Cardiac muscle cell (in vitro differentiated cells and primary cell): ENCODE measurements at places on chromosomes 5 and 9. TPM values are rescaled to one million over a fixed set of nuclear protein-coding genes. Genes with fewer than 3 reads are reported as not detected.

Gene WDR31
- polyA plus RNA-seq, result 5.4 and 8.8 TPM in 2 replicates

DNA sequence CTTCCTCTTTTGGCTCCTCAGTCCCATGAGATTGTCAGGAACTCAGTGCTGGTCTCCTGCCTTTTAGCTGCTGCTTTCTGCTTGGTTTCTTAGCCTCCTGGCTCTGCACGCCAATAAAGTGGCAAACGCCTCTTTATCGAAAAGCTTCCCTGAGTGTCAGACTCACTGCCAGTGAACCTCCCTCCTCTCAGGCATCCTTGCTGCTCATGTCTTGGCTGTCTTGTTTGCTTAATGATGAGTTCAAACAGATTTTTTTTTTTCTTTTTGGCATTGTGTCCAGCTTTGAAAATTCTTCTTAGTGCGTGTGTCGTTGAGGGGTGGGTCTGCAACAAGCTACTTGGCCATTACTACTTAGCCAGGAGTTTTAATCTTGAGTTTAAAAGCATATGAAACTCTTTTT lies 14.9 kb downstream of the RASGRF2 start:
- no peaks in the 10 kb centered on the region for H3K4me1 ChIP-seq
- no peaks in the 10 kb centered on the region for H3K36me3 ChIP-seq
- no peak overlapping the region for H3K4me3 ChIP-seq

Gene ACOT12
- polyA plus RNA-seq, result not detected in 2 replicates

Gene ENTREP1
- polyA plus RNA-seq, result 180 and 189 TPM in 2 replicates

Gene CSF1R
- 0.48 and 0.50 TPM in 2 replicates for polyA plus RNA-seq
